ENCODE measurements at places on chromosomes 7 and 10. TPM values are rescaled to one million over a fixed set of nuclear protein-coding genes. Genes with fewer than 3 reads are reported as not detected.

PGAM2 gene
- 680 TPM for total RNA-seq

CRPPA gene
- total RNA-seq = 8.0 TPM

MINPP1 gene
- total RNA-seq = 9.9 TPM

C10orf53 gene
- total RNA-seq = not detected

GIMAP6 gene
- total RNA-seq = 15.8 TPM

ATG9B gene
- not detected for total RNA-seq

ITIH2 gene
- not detected for total RNA-seq

RET gene
- total RNA-seq = 0.44 TPM

DNA sequence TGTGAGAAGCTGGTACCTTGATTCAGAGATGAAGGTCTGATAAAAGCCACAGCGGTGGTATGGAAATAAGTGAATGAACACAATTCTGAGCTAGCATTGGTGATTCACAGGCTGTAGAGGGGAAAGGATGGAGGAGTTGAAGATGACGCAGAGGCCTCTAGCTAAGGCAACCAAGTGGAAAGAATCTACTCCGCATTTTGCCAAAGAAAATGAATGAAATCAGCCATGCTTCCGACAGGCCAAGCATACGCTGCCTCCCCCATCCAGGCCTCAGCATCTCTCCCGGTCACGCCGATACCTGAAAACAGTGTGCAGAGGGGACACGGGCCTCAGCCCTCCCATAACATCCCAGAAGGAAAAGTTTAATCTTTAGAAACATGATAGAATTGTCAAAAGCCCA, 124.3 kb upstream of the UNC5B start:
- DNase-seq = peak; percentile 30

DNA sequence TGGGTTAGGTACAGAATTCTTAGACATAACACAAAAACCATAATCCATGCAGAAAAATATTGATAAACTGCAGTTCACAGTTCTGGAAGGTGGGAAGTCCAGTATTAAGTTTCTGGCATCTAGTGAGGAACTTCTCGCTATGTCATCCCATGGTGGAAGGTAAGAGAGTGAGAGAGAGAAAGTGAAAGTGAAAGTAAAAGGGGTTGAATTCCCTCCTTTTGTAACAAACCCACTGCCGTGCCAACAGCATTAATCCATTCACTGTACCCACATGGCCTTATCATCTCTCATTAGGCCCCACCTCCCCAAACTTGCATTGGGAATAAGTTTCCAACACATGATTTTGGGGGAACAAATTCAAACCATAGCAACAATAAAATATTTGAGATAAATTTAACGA, 17.1 kb downstream of the ZNF485 start:
- no peak for DNase-seq

- DNase-seq = no peak
These were observed 93.7 kb upstream of the RPA3 start for GRCh38 chr7:7812112-7812511.

GRCh38 chr10:78515038-78515872, 481.6 kb downstream of the RPS24 start:
- DNase-seq = no peak

DNA sequence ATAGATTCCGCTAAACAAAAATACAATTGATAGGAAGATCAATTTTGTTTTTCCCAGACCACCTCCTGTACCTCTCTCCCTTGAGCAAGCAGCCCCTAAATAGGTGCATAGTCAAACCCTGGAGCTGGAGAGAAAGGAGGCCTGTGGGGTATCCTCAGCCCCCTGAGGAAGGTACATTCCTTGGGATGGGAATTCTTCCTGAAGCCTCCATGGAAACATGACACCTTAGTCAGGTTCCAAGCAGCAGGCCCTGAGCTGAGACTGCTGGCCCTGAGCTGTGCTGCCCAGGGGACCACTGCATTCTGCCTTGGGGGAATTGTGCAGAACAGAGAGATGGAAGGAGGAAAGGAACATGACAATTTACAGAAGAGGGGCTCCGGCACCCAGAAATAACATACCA, 7.4 kb downstream of the HNRNPF start:
- no peak for DNase-seq

DNA sequence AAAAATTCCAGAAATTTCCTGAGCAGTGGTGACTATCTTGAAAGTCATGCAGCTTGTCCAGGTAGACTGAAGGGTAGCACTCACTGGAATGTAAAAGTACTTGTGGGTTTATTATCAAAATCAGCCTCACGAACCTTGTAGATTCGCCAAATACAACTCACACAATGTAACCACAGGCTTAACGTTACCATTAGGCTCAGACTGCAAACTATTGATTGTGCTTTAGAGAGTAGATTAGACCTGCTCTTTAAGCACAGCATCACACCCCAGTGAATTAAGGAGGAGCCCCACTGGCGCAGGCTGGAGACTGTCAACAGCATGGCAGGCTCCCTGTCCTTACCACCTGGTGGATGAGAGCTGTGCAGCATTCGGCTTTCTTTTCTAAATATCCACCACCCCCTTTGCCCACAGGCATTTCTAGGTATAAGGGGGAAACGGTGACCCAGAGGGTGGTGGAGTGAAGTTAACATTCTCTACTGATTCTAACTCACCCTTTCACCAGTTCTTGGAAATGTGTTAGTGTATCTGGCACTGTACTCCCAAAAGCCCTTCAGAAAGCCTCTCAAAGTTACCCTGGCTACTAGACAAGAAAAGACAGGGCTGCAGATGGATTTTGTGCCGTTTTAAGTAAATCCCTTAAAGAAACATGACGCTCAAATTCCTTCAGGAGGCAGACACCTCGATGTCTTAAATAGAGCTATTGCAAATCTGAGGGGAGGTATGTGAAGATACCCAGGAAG, 56.6 kb downstream of the GSDME start:
- no peak for DNase-seq

- no peak for DNase-seq
These were observed 22.0 kb downstream of the PRTFDC1 start for GRCh38 chr10:24930427-24930826.

- no peak for DNase-seq
These were observed 218.1 kb upstream of the NFE2L3 start for GRCh38 chr7:25933921-25934320.

GRCh38 chr10:114868870-114869519, 47.4 kb downstream of the FHIP2A start:
- DNase-seq = no peak

DNA sequence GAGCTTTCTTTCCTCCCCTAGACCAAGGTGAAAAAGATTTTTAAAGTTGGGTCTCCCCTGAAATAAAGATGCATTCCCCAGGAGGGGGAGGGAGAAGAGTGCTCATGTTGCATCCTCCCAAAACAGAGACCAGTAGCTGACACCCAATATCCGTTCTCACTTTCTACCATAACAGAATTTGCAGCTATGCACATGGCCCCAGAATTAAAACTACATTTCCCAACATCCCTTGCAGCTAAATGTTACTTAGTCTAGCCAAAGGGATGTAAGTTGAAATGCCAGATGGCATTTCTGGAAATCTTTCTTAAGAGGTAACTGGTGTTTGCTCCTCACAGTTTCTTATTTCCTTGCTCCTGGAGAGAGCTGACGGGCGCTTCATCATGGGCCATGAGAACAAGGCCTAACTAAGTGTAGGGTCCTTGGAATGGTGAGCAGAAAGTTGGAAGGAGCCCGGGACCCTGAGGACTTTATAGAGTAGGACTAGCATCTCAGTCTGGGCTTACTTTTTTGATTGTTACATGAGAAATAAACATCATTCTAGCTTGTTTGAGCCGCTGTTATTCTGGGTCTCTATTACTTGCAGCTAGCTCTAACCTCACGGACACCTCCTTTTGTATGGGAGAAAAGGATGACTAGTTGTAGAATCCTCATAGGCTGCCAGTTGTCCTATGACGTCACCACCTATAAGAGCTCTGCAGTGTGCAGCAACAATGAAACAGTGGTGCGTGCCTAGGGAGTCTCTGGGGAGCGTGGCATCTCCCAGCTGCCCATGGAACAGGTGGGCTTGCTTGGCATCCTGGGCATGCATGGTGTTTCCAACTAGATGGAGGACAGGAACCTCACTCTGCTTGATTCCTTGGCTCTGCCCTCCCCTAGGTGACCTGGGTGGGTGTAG, 46.1 kb upstream of the EXOC6 start:
- no peak for DNase-seq

GRCh38 chr10:7811000-7811399, 7.3 kb upstream of the TAF3 start:
- no peak for DNase-seq

GRCh38 chr7:101563198-101563901, 65.7 kb downstream of the MYL10 start:
- no peak for DNase-seq

- no peak for DNase-seq
These were observed 7.6 kb upstream of the C10orf105 start for GRCh38 chr10:71727105-71727737.
